H7 (cell line): ENCODE measurements at places on chromosomes 3 and 15. TPM values are rescaled to one million over a fixed set of nuclear protein-coding genes. Genes with fewer than 3 reads are reported as not detected.

KCNAB1 gene
- 0.42 TPM in 1 of 2 replicates, not detected in the other for total RNA-seq

PIGZ gene
- total RNA-seq: 0.55 and 1.2 TPM in 2 replicates

SEMA3G gene
- 1.1 and 2.2 TPM in 2 replicates for total RNA-seq

GPR156 gene
- 0.55 and 1.2 TPM in 2 replicates for total RNA-seq

SLCO2A1 gene
- total RNA-seq: 0.33 and 2.4 TPM in 2 replicates

STAB1 gene
- 0.52 and 1.3 TPM in 2 replicates for total RNA-seq
